ENCODE measurements at places on chromosomes 12 and 14.

DNA sequence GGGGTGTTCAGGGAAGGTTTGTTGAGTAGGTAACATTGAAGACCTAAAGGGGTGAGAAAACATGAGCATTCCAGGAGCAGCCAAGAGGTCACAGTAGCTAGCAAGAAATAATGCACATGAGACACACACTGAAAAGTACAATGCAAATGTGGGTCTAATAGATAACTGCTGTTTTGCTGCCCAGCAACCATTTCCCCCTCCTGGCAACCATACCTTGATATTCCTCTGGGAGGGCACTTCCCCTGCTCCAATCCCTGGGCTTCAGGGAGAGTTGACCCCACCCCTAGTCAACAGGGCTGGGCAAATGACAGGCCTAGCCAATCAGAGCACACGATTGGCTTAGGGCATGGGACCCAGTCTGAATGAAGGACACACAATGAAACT is 8.5 kb upstream of the ACTN1 start:
- no peak for DNase-seq

- no peak for DNase-seq
Observed at GRCh38 chr12:8127138-8127537, 3.7 kb downstream of the CLEC4A start.

GRCh38 chr14:61326146-61326545 is 4.8 kb downstream of the PRKCH start:
- no peak for DNase-seq

- no peak for DNase-seq
Observed at GRCh38 chr12:946212-946611, 3.3 kb downstream of the RAD52 start.

DNA sequence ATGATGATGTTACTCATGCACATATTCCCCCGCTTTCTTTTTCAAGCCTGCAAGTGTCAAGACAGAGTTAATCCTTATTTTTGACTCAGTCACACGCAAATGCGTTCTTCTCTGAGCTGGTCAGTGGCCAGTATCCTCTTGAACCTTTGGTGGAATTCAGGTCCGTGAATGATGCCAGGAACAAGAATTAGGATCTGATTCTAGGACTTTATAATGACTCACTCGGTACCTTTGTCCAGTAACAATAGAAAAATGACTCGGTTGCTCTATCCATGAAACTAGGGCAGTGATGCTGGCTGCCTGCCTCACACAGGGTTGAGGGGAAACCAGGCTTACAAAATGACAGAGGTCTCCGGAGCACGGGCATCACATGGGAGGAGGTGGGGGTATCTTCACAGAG is 185.8 kb upstream of the NUDT4 start:
- DNase-seq = no peak

DNA sequence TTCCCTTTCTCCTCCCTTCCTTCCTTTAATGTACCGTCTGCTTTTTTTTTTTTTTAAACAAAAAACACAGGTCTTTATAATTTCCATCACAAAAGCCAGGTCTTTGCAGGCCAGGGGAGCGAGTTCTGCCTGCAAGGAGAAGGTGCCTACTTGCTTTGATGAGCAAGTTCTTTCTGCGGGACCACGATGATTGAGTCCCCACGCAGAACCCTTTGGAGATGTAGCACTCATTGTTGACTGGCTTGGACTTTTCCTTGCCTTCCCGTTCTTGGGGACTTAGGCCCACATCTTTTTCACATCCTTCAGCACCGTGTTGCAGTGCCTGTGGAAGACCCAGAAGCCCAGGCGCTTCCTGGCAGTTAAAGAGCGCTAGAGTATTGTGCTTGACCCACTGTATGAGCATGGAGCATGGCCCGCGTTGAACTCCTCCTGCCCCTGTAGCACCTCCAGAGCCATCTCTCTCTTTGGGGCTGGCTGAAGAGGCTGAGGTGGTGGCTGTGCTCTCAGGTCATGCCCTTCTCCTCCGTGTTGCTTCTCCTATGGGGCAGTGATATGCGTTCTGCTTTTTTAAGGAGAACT is 177.6 kb downstream of the EXOC5 start:
- no peak for DNase-seq

- no peak for DNase-seq
Observed at GRCh38 chr14:72308967-72309485, 376.8 kb downstream of the RGS6 start.

DNA sequence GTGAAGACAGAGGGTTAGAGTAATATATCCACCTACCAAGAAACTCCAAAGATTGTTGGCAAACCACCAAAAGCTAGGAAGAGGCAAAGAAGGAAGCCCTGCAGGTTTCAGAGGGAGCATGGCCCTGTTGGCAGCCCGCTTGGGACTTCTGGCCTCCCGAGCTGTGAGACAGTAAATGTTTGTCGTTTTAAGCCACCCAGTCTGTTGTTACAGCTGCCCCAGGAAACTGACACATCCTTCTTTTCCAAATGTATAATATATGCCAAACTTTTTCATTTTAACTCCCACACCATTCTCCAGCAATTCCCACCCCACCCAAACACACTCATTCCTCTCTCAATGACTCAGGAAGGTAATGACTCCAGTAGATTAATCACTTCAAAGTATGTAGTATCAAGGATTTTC is 74.0 kb downstream of the RPS29 start:
- DNase-seq = no peak

- no peak for DNase-seq
Observed at GRCh38 chr12:65123435-65124063, 2.4 kb upstream of the WIF1 start.

DNA sequence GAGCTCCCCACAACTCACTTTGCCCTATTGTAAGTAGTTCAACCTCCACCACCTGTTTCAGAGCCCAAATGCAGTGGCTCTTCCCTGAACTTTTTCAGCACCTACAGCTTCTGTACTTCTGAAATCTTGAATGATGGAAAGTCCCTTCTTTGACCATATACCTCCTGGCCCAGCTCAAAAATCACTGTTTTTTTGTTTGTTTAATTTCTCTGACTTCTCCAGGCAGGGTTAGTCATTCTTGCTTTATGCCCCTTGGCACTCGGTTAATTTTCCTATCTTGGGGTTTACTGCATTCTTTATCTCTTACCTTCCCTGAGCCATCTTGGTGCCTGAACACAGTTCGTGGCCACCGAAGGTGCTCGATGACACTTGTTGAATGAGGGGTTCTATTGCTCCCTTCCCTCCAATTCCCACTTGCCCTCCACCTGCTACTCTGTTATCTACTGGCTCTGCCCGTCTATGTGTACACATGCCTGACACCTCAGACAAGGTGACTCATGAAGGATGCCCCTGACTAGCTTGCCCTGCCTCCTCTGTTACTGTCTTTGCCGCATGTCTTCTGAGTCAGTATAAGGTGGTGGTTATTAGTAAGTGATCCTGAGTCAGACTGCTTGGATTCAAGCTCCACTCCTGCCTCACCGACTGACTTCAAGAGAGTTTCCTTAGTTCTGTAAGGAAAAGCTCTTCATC is 4.4 kb downstream of the AMHR2 start:
- no peak for DNase-seq

GRCh38 chr12:5260086-5260485 is 171.8 kb upstream of the NTF3 start:
- DNase-seq = no peak

- peak; percentile 5 for DNase-seq
Observed at GRCh38 chr12:108297424-108297823, 41.7 kb downstream of the CMKLR1 start.

DNA sequence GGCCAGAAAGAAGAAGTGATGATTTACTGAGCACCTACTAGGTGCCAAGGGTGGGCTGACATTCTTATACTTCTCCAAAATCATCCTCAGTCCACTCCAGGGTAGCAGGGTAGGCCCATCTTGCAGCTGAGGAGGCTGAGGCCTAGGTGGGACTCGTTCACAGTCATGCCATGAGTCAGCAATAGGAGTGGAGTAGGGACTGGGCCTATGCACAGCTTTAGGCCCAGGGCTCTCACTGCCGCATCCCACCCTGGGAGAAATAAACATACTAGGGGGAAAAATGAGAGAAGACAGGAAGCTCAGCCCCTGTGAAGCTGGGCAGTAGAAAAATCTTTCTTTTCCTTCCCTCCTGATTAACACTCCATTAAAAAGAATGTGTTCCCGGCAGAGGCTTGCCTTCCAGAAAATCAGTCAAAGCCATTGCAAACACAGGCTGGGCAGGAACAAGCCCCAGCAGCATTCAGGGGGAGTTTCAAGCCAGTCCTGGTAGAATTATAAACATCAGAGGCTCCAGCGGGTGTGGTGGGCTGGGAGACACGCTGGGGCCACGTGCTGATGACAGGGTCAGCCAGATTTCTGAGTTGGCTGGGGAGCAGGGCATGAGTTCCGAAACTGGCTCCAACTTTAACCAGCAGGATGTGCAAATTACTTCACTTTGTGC is 1.8 kb downstream of the HSPB8 start:
- peak; percentile 90 for DNase-seq

DNA sequence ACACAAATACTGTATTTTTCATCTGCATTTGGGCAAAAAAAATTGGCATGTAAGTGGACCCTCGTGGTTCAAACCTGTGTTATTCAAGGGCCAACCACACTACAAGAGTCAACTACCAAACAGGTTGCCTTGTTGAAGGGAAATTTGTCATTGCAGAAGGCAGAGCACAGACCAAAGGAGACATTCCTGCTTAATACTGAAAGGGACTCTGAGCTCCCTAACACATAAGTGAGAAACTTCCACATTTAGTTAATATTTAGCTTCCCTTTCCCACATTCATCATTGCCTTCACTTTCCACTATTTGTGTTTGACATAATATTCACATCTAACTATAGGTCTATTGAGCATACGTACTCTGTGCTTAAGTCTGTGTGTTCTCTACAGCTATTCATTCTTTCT is 266.9 kb downstream of the KCNH5 start:
- no peak for DNase-seq

DNA sequence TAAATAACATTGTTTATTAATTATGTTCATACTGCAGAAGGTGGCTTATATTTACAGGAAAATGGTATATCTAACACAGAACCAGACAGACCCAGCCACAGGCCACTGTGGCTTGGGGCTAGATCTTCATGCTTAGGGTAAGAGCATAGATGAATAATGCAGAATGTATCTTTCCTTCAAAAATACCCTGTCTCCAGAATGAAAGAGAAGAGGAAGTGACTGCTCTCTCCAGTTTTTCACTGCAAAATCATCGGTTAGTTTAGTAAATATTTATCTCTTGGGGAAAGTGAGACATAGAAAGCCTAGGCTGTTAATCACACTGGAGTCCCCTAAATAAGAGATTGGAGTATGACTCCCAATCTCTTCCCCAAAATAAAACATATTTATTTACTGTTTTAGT is 453.7 kb downstream of the NAV3 start:
- no peak for DNase-seq

GRCh38 chr14:51901475-51902024 is 41.1 kb downstream of the GNG2 start:
- no peak for DNase-seq

DNA sequence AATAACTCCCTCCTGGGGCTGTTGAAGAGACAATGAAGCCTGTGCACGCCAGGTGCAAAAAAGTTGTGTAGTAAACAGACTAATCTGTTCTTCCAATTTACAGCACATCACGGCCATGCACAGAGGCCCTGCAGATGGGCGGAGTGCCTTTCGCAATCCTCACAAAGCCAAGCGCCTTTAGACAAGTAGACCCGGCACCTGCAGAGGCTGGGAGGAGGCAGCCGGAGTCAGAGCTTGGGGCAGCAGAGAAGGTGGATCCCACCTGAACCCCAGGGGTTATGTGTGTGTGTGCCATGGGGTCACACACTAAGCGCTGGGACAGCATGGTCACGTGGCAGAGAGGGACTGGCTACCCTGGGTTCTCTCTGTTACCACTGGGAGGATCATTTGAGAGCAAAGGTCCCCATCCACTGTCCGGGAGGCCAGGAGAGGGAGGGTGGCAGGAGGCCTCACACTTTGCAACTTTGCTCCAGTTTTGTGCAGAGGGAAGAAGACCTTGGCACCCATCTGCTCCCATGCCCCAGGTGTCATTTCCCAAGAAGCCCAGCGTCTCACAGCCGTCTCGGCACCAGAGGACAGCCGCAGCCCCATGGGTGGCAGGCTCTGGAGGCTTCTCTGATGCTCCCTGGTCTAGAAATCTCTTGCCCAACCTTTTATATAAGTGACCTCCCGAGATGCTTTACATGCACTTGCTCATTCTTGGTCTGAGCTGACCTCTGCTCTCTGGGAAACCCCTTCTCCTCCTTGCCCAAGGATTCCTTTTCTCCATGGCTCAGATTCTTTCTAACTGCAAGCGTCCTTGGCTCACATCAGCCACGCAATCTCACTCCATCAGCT is 80.0 kb upstream of the DICER1 start:
- peak; percentile 34 for DNase-seq

DNA sequence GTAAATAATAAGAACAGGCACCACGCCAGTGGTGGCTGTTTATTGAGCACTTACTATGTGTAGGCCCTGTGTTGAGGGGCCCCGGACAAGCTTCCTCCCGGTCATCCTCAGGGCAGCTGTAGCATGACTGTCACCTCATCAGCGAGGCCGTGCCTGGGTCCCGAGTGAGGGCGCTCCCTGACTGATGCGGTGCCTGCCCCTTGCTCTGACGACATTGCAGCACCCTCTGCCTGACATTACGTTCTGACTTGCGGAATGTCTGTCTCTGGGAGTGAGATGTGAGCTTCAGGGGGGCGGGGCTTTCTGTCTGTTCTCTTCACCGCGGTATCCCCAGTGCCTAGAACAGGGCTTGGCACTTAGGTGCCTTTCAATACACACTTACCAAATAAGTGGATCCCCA is 167.6 kb downstream of the RBM19 start:
- DNase-seq = no peak

DNA sequence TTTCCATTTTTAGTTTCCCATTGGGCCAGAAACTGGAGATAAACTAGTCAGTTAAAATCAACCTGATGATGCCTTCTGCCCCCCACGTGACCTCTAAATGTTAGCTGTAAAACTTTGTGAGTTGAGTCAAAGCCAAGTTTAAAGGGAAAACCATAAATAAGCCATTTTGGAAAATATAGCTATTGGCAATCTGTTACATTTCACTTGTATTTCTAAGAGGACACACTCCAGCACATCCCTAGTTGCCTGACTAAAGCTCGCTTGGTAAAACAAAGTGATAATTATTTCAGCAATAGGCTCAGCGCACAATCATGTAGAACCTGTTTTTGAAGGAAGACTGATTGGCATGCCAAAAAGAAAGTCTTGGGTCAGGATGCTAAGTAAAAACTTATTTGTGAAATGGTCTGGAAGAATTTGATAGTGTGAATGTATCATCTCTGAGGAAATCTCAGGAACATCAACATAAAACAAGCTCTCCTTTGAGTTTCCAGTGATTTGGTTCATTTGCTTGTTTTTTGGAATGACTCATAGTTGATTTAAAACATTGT is 49.2 kb upstream of the AEBP2 start:
- DNase-seq = no peak

DNA sequence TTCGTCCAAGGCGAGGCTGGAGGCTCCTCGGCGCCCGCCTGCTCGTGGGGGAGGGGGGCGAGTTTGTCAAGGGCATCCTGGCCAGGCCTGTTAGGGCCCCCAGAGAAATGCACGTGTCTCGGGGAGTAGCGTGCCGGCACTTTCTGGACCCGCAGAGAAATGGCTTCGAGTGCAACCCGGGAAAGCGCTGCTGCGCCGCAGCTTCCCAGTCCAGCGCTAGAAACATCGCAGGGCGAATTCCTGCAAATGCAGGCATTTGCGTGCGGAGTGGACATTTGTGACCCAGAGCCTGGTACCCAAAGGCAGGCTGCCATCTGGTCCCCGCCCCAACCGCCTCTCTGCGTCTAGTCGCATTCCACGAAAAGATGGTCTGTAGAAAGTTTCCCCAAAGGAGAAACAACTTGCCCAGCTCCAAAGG is 756 bp downstream of the LGR5 start:
- no peak for DNase-seq
